ENCODE measurements at places on chromosomes 16 and 17.

DNA sequence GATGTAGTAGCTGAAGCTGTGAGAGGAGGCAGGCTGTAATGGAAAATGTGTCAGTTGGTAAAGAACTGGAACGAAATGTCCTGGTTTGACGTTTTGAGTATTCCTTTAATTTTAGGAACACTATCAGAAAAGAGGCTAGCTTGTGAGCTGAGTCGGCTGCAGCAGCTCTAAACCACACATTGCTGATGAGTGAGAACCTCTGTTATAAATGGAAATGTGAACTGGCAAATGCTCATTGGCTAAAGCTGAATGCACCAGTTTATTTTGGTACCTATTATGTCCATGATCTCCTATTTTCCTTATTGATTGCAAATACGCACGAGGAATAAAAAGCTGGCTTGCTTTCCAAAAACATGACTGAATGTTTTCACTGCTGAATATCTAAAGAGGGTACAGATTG, 11.0 kb upstream of the WIPI1 start:
- no peak for DNase-seq

- DNase-seq = no peak
These were observed 3.3 kb downstream of the ORMDL3 start for GRCh38 chr17:39923836-39924690.

GRCh38 chr16:88931936-88932335, 45.1 kb downstream of the CBFA2T3 start:
- DNase-seq = no peak

GRCh38 chr16:66344533-66345145, 21.9 kb upstream of the CDH5 start:
- DNase-seq = no peak

DNA sequence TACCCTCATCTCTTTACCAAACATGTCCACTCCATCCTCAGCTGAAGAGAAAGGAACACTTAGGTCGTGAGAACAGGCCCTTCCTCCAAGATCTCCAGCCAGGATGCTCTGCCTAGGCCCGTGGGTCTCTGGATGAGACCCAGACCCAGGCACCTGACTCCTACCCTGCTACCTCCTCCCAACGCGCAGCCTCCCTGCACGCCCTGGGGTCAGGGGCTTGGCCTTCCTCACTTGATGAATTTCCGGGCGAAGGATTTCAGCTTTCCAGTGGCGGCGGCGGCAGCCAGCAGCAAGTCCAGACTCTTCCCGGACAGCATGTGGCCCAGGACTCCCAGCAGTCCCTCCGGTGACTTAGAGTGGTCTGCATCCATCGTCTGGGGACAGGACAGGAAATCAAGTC, 13.4 kb downstream of the CSF3 start:
- DNase-seq = no peak

DNA sequence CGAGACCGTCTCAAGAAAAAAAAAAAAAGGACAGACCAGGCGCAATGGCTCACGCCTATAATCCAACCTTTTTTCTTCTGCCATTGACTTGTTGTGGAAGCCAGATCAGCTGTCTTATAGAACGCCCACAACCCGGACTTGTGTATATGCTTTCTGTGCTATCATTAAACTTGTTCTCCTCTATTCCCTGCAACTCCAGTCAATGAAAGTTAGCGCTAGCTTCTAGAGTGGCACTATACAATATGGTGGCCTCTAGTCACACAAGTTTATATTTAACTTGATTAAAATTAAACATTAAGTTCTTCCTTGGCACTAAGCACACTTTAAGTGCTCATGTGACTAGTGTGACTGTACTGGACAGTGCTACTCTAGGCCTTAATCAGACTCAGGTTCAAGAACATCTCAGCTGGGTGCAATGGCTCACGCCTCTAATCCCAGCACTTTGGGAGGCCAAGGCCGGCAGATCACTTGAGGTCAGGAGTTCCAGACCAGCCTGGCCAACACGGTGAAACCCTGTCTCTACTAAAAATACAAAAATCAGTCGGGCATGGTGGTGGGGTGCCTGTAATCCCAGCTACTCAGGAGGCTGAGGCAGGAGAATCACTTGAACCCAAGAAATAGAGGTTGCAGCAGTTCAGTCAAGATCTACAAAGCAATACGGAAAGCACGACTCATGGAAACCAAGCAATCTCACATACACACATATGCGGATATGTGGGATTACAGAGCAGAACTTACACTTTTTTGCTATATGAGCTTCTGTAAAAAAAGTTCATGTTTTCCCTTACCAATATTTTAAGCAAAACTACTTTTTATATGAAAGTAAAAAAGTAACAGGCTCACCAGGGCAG, 18.8 kb upstream of the GLG1 start:
- no peak for DNase-seq

- DNase-seq = peak; percentile 8
These were observed 3.1 kb upstream of the PSMB10 start for GRCh38 chr16:67939507-67940445.

DNA sequence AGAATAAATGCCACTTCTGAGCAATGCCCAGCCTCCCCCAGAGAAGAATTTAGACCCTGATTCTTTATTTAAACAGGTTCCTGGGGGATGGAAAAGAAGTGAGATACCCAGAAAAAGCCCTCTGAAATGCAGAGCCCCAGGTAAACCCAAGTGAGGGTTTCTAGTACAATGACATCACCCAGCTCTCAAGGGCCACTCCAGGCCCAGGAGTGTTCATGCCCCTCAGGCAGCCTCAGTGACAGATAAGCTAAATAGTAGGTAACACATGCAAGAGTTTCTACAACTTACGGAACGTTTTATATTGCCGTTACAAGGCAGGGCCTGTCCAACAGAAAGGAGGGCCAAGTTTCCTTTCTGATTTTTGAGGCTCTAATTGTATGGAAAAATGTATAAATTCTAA, 683.7 kb upstream of the SALL1 start:
- no peak for DNase-seq

DNA sequence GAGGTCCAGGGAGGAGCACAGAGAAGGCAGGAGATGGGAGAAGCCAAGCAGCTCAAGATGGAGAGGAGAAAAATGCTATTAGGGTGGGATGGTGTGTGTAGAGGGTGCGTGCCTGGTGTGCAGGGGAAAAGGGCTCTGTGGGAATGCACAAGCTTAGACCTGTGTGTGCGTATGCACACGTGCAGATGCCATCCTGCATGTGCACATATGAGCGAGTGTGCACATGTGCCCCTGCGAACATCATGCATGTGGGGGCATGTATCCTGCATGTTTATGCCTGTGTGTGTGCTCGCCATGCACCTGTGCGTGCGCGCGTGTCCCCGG, 438 bp upstream of the KCNJ12 start:
- DNase-seq = no peak

DNA sequence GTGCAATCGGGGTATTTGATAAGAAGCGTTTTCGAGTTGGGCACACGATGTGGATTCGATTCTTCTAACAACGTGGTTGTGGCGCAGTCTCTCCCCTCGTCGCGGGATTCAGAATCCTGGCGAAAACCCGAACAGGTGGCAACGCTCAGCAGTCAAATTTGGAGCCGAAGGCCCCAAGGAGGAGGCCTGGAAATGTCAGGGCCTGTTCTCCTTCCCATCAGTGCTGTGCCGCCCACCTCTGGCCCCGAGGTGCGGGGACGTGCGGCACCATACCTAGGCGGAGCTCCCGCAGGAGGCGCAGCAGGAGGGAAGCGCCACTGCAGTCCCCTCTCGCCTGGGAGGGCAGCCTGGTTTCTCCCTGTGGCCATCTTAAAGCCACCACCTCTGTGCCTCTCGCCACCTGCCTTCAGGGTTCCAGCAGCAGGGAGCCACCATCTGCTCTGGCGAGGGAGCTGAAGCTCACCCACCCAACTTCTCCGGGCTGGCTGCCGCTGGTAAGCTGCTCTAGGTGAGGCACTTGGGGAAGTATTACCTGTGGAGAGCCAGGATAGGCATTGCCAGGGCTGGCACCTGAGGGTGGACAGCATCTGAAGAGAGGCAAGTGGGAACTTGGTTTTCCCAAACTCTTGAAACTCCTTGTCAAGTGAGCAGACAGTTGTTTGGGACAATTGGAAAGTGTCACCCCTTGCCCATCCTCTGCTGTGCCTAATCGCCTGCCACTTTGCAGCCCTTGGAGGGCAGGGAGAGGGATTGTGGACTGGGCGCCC, 2.6 kb upstream of the AATF start:
- no peak for DNase-seq

DNA sequence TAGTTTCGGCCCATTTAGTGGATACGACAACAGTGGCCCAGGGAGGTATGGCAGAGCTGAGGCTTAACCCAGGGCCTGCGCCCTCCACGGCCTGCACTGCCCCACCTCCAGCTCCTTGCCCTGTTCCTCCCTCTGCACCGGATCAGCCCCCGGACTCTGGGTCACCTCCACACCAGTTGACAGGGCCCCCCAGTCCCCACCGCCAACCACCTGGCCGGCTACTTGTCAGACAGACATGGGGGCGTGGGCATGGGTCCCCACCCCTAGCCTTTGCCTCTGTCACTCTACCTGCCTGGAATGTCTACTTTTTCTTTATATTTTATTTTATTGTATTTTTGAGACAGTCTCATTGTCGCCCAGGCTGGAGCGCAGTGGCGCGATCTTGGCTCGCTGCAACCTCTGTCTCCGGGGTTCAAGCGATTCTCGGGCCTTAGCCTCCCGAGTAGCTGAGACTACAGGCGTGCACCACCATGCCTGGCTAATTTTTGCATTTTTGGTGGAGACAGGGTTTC, 3.0 kb upstream of the ACTG1 start:
- DNase-seq = no peak

GRCh38 chr17:79609049-79609589, 1.7 kb downstream of the RBFOX3 start:
- no peak for DNase-seq

DNA sequence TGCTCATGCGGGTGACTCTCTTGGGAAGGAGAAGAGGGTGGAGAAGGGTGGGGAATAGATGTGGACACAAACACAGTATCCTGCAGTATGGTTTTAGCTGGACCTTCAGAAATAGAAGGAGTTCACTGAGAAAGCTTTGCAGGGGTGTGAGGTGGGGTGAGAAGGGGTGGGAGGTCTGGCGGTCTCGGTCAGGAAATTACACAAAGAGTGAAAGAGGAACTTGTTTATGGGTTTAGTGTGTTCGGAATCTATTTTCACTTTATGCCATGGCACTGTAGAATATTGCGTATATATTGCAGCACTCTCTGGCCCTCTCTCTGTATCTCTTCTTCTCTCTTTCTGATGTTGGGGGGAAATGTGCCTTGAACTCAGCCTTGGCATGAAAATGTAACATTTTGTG, 148.2 kb upstream of the GOT2 start:
- DNase-seq = no peak

DNA sequence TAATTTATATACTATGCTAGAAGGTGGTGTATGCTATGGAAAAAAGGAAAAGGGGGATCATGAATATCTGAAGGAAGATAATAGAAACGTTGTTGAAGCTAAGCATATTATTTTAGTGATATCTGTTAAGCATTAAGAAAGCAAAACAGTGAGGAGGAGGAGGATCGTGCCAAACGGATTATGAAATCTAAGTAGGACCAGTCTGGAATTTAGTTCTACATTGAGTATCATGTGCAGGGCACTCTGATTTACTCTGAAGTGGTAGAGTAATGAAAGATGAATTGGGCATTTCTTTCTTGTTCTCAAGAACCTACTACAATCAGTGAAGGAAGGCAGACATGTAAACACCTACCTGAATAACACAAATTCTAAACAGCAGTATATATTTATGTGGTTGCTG, 195.3 kb downstream of the CYB561 start:
- no peak for DNase-seq

- no peak for DNase-seq
These were observed 696 bp downstream of the C17orf99 start for GRCh38 chr17:78146881-78147280.
